Left ventricle myocardium inferior (tissue), 1 donor: ENCODE measurements at places on chromosomes 11 and 22. TPM values are rescaled to one million over a fixed set of nuclear protein-coding genes. Genes with fewer than 3 reads are reported as not detected.
A peak's percentile ranks its signal among the peaks of the same experiment; 100 is the strongest.

The GAS2L1 gene
- 22.4 TPM for total RNA-seq

The MIAT gene
- total RNA-seq, result 0.66 TPM

The PCF11 gene
- 25.8 TPM for total RNA-seq

- DNase-seq, result peak; percentile 55
Observed at GRCh38 chr11:89490981-89491690, at the start of gene NOX4. TSS of gene NOX4 (minus strand) at chr11:89491375. CDS start at chr11:89491246, 129 bp downstream.

DNA sequence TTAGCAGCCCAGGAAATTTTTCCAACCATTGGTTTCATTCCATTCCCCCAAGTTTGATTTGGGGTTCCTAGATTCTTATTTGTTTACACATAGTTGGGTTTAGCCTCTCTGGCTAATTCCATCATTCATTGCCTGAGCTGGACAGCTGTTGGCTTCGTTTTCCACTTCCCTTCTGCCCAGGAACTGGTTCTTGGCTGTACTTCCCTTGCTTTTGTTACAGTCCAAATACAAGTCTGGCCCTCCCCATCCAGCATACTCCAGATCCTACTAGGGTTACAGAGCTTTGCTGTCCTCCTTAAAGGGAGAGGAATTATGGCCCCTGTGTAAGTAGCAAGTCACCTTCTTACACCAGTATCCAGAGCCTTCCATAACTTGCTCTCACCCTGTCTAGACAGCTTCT is 356.3 kb downstream of the FAT3 start:
- DNase-seq, result no peak

GRCh38 chr11:104343578-104343977 is 179.6 kb upstream of the PDGFD start:
- DNase-seq, result no peak

DNA sequence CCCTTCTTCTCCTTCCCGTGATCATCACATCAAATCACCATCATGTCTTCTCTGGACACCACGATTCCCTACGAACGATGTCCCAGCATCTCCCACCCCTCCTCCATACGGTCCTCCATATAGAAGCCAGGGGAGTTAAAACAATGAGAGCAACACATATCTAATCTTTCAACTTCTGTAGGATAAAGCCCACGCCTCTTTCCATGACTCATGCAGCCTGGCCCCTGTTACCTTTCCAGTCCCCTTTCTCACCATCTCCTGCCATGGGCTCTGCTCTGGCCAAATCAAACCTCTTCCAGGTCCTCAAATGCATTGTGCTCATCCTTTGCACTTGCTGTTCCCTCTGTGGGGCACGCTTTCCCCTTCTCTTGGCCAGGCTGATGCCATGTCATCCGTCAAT is 23.6 kb downstream of the RPS6KA4 start:
- DNase-seq, result no peak

DNA sequence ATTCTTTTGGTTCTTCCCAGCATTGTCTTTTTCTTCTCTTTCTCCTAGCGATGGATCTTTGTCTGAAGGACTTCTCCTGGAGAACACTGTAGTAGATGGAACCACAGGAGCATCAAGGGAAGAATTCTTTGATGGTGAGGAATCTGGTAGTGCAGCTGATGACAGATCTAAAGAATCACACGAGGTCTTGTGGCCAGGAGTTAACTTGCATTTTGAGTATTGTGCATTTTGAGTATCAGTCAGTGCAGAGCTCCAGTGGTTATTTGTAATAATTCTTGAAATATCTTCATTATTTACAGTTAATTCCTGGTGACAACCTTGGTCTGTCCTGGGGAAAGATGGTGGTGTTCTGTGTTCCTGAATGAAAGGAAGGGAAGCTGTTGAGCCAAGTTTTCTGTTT is 14.5 kb upstream of the POGLUT3 start:
- DNase-seq, result no peak

GRCh38 chr11:19455731-19456130 is 215.0 kb upstream of the E2F8 start:
- peak; percentile 34 for DNase-seq

- peak; percentile 61 for DNase-seq
Observed at GRCh38 chr22:37681556-37682049, 4.5 kb upstream of the NOL12 start.
